ENCODE measurements at places on chromosomes 2 and 18. TPM values are rescaled to one million over a fixed set of nuclear protein-coding genes. Genes with fewer than 3 reads are reported as not detected.

DNA sequence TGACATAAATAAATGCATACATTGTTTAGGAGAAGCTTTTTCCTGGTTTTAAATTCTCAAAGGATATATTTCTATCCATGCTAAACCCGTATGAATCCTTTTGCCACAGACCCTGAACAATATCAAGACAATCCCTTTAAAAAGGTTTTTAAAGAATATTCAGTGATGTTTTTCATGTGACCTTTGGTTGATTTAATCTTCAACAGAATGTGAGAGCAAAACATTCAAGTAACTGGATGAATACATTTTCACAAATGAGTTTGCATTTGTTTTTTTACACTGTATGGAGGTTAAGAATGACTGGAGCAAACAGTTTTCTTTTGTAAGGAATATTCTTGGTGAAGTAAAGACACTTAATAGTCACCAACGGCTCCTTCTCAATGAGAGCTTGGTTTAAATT lies 139.4 kb upstream of the CWC22 start:
- no peaks in the 10 kb centered on the region for H3K27me3 ChIP-seq
- no peak overlapping the region for H3K4me3 ChIP-seq
- no peaks in the 10 kb centered on the region for H3K4me1 ChIP-seq
- H3K36me3 ChIP-seq: no peaks in the 10 kb centered on the region

- H3K27ac ChIP-seq: no peak overlapping the region
- no peaks in the 10 kb centered on the region for H3K36me3 ChIP-seq
- no peaks in the 10 kb centered on the region for H3K4me1 ChIP-seq
Observed at GRCh38 chr2:105188343-105188742, 53.2 kb upstream of the GPR45 start.

- H3K36me3 ChIP-seq: no peaks in the 10 kb centered on the region
- H3K27me3 ChIP-seq: no peaks in the 10 kb centered on the region
- H3K4me1 ChIP-seq: peaks cover 3% of the 10 kb centered on the region
Observed at GRCh38 chr2:9004338-9005204, 1.1 kb upstream of the MBOAT2 start.

DNA sequence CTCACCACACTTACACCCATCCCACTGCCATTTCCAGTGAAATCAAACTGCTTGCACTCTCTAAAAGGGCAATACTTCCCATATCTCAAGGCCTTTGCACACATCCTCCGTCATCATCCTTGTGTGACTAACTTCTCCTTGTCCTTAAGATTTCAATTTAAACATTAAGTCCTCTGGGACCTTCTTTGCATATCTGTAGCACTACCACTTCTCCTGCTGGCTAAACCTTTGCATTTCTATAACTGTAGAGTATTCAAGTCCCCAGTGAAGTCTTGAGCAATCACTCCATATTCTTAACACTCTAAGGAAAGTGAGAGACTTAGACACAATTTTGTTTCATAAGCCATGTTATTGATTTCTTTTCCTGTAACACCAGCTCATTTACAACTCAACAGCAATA lies 136.8 kb upstream of the EPHA4 start:
- no peaks in the 10 kb centered on the region for H3K4me1 ChIP-seq
- DNase-seq: no peak
- H3K27me3 ChIP-seq: no peaks in the 10 kb centered on the region
- no peak overlapping the region for H3K27ac ChIP-seq
- no peak overlapping the region for H3K4me3 ChIP-seq

GRCh38 chr2:86461042-86461743 lies 20.0 kb downstream of the KDM3A start:
- H3K4me1 ChIP-seq: no peaks in the 10 kb centered on the region
- H3K27me3 ChIP-seq: no peaks in the 10 kb centered on the region
- DNase-seq: no peak
- no peak overlapping the region for H3K4me3 ChIP-seq
- H3K27ac ChIP-seq: no peak overlapping the region

GRCh38 chr2:26088038-26088643 lies 54.3 kb downstream of the RAB10 start:
- H3K36me3 ChIP-seq: no peaks in the 10 kb centered on the region
- peak; percentile 5 for DNase-seq
- H3K27ac ChIP-seq: no peak overlapping the region
- H3K4me1 ChIP-seq: peaks cover 4% of the 10 kb centered on the region

DNA sequence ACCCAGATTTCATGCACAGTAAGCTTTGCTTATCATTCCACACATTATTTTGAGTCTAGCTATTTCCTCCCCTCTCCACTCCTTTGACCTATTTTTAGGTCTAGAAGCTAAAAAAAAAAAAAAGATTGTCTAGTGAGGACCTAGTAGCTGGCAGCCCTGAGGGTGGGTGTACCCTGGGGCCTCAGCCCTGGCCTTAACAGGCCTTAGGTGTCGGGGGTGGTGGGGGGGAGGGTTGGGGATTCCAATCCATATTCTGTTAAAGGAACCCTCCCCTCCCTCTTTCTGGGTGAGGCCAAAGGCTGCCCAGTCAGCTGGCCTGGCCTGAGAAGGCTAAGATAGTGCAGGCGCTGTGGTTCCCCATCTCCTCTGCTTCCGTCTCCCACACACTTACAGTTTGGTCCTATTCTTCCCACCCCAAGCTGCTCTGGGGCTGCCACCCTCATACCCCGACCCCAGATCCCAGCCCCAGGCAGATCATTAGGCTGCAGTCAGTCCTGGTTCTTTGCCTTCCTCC lies 65.5 kb upstream of the HK2 start:
- no peak overlapping the region for H3K27ac ChIP-seq
- H3K4me1 ChIP-seq: no peaks in the 10 kb centered on the region
- H3K36me3 ChIP-seq: no peaks in the 10 kb centered on the region
- no peak for DNase-seq
- H3K27me3 ChIP-seq: no peaks in the 10 kb centered on the region

DNA sequence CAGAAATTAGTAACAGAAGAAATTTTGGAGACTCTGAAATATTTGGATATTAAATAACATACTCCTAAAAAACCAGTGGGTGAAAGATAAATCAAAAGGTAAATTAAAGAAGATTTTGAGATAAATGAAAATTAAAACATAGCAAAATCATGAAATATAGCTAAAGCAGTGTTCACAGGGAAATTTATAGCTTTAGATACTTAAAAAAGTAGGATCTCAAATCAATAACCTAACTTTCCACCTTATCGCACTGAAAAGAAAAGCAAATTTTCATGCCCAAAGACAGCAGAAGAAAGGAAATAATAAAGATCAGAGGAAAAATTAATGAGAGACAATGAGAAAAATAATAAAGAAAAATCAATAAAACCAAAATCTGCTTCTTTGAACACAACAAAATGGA lies 135.1 kb upstream of the KLF7 start:
- H3K4me1 ChIP-seq: no peaks in the 10 kb centered on the region
- no peaks in the 10 kb centered on the region for H3K27me3 ChIP-seq
- H3K4me3 ChIP-seq: no peak overlapping the region
- no peaks in the 10 kb centered on the region for H3K36me3 ChIP-seq
- no peak for DNase-seq

DNA sequence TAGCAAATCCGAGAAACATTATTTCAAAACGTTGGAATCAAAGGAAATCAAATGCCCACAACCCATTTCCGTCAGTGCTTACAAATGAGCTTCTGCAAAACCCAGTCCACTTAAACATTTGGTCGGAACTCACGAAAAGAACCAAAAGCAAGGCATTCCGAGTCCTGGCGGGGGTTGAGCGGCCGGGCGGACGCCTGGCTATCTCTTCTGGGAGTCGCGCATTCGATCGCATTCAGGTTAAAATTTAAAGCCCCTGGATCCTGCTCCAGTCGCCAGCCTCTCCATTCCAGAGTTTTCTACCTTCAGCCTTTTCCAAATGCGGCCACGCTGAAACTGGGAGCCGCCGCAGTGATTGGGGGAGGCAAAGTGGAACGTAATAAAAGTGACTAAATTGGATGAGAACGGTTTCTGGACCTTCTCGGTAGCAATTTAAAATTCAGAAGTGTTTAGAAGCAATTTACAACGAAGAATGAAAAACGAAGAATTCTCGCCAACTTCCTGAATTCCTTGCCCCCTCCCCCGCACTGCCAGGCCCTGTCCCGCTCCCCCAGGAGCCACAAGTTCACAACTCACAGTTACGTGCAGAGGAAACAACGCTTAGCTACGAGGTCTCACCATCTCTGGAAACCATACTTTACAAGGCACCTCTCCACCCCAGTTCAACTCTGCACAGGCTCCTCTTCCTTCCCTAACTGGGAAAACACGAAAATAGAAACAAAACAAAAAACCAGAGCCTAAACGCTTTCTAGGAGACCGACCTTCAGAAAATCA lies 1.7 kb upstream of the GATA6 start:
- no peaks in the 10 kb centered on the region for H3K36me3 ChIP-seq
- no peaks in the 10 kb centered on the region for H3K4me1 ChIP-seq

DNA sequence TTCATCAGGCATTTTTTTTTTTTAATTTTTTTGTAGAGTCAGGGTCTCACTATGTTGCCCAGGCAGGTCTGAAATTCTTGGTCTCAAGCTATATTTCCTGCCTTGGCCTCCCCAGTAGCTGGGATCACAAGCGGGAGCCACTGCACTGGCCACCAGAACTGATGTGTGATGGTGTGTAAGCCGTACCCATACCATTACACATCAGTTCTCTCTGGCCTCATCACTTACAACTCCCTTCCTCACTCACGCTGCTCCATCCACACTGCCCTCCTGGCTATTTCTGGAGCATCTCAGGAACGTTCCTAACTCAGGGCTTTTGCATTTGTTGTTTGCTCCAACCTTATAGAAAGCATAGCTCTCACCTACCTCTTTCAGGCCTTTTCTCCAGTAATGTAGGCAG lies 834.5 kb upstream of the ID2 start:
- H3K4me1 ChIP-seq: no peaks in the 10 kb centered on the region
- H3K27me3 ChIP-seq: no peaks in the 10 kb centered on the region
- no peaks in the 10 kb centered on the region for H3K36me3 ChIP-seq
- H3K4me3 ChIP-seq: no peak overlapping the region
- H3K27ac ChIP-seq: no peak overlapping the region

DNA sequence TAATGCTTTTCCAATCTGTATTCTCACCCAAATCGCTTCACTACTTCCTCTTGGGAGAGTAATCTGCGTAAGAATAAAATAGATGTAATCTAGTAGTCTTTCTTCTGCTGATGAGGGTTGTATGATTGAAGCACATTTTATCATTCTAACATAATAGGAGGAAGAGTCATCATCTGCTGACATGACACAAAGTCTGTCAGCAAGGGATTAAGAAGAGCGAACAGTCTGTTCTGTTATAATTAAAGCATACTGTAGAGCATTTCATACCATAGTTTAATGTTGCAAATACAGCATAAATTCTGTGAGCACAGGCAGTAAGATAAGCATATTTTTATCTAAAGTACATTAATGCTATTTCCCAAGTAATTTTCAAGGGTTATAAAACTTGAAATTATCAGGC lies 10.4 kb downstream of the SLC25A52 start:
- H3K27me3 ChIP-seq: no peaks in the 10 kb centered on the region
- H3K36me3 ChIP-seq: no peaks in the 10 kb centered on the region
- H3K4me1 ChIP-seq: no peaks in the 10 kb centered on the region

- no peaks in the 10 kb centered on the region for H3K27me3 ChIP-seq
- H3K27ac ChIP-seq: no peak overlapping the region
- H3K4me3 ChIP-seq: no peak overlapping the region
- H3K4me1 ChIP-seq: no peaks in the 10 kb centered on the region
Observed at GRCh38 chr2:186181625-186182024, 304.4 kb upstream of the ZC3H15 start.

DNA sequence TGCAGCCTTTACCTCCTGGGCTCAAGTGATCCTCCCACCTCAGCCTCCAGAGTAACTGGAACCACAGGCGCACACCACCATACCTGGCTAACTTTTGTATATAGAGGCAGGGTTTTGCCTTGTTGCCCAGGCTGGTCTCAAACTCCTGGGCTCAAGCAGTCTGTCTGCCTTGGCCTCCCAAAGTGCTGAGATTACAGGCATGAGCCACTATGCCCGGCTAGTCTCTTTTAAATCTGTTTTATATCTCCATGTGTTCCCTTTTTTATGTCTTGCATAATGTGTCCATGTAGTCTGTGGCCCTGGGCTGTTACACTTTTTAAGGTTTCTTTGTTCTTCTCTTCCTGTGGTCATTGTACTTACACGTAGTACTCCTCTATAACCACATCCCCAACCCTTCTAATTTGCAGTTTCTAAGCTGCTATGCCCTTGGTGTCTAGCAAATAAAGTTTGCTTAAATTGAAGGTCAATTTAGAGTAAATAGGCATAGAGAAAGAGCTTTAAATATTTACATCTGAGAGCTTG lies 168.2 kb downstream of the MCFD2 start:
- no peak overlapping the region for H3K4me3 ChIP-seq
- H3K36me3 ChIP-seq: no peaks in the 10 kb centered on the region
- DNase-seq: no peak
- no peaks in the 10 kb centered on the region for H3K4me1 ChIP-seq
- H3K27me3 ChIP-seq: no peaks in the 10 kb centered on the region

- no peaks in the 10 kb centered on the region for H3K36me3 ChIP-seq
- peaks cover 4% of the 10 kb centered on the region for H3K4me1 ChIP-seq
- DNase-seq: no peak
- peak overlapping the region; percentile 61 for H3K4me3 ChIP-seq
- H3K27ac ChIP-seq: peak overlapping the region; percentile 78
- H3K27me3 ChIP-seq: no peaks in the 10 kb centered on the region
Observed at GRCh38 chr2:15560140-15560987, 770 bp downstream of the NBAS start.

AOX1 gene
- total RNA-seq: 0.13 TPM

CD207 gene
- not detected for total RNA-seq

FOXI3 gene
- not detected for total RNA-seq

All from naive thymus-derived CD4-positive, alpha-beta T cell (primary cell).